Camera-type eye (tissue), 1 donor: ENCODE measurements at places on chromosomes 1 and 21. TPM values are rescaled to one million over a fixed set of nuclear protein-coding genes. Genes with fewer than 3 reads are reported as not detected.

DNAJC6 gene
- total RNA-seq: 46.5 TPM

CCDC30 gene
- 8.5 TPM for total RNA-seq

OR14K1 gene
- not detected for total RNA-seq

RAB42 gene
- 7.8 TPM for total RNA-seq

AMY1B gene
- total RNA-seq: not detected

OMA1 gene
- 71.8 TPM for total RNA-seq

SYF2 gene
- 51.0 TPM for total RNA-seq

F13B gene
- total RNA-seq: not detected

FNBP1L gene
- 133 TPM for total RNA-seq

KRTAP6-1 gene
- total RNA-seq: not detected

KCNK1 gene
- total RNA-seq: 8.7 TPM

HTR6 gene
- total RNA-seq: not detected

PLA2G2F gene
- total RNA-seq: not detected

C1orf115 gene
- total RNA-seq: 14.3 TPM

LMX1A gene
- total RNA-seq: 9.6 TPM

MR1 gene
- total RNA-seq: 6.2 TPM

LDLRAD2 gene
- total RNA-seq: 3.5 TPM

AIM2 gene
- total RNA-seq: 5.2 TPM

FNDC10 gene
- 1.9 TPM for total RNA-seq

PADI3 gene
- 0.11 TPM for total RNA-seq

FNDC5 gene
- total RNA-seq: 69.1 TPM

CYP4A22 gene
- not detected for total RNA-seq

CTSE gene
- total RNA-seq: 0.27 TPM

NRAS gene
- total RNA-seq: 42.1 TPM

C1orf87 gene
- not detected for total RNA-seq

HES3 gene
- not detected for total RNA-seq

SLC44A3 gene
- 5.6 TPM for total RNA-seq
